ENCODE measurements at places on chromosomes 13 and 19.

DNA sequence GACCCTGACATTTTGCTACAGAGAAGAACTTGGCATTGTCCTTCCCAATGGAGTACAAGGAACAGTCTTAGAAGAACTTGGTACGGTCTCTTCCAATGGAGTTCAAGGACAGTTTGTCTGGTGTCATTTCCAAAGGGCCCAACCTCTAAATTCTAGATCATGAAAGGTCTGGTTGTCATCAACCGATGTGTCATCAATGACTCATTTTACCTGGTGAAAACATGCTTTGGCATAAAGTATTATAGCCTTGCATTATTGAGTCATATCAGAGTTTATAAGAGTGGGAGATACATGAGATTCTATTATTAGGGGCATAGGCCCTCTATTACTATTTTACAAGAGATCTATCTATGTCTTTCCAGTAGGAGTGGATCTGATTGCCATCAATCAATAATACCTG is 4.3 kb downstream of the CYP2B6 start:
- no peak for DNase-seq

- DNase-seq, result no peak
These were observed 10.4 kb downstream of the BORCS8 start for GRCh38 chr19:19181488-19181998.

DNA sequence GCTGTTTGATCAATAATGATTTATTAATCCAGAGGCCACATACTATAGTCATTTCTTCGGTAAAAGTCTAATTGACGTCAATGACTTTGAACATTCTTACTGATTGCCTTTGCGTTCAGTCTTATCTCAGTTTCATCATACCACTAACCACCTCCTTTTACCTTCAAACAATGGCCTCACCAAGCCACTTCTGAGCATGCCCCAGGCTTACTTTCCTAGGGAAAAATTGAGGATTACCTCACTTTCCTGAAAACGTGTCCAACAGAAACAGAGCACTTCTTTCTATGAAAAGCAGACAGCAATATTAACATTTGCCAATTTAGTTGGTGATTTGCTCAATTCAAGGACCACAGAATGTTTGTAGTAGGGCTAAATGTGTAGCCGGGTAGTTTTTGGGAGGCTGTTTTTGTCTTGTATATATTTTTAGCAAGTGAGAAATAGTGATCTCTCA is 157.6 kb downstream of the KLF5 start:
- DNase-seq, result no peak

DNA sequence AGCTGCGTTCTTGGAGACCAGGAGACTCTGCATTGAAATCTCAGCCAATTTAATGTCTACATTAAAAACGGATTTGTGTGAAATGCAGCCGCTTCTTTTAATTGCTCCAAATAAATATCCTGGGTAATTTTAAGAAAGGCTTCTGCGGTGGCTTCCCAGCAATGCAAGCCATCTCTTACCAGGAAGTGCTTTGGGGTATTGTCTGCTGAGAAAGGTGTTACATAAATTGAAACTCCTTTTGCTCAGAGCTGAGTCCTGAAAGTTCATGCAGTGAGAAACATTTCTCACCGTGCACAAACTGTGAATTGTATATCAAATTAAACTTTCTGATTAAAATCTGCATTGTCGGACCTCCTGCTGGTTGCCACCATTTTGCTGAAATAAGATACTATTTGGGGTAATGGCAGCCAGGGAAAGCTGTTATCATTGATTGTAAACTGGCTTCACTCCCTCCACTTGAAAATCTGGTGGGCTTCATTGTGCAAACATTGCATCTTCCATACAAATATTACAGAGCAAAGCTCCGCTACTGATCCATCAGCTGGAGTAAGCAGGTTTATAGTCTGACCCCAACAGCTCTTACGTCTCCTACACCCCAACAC is 59.5 kb downstream of the ZIC5 start:
- no peak for DNase-seq

GRCh38 chr13:33927315-33927714 is 109.4 kb downstream of the RFC3 start:
- DNase-seq, result no peak

All from cerebellar nuclear complex (tissue), 1 donor.